ENCODE measurements at places on chromosomes 3 and 15.

- DNase-seq = no peak
These were observed 16.7 kb downstream of the MEIS2 start for GRCh38 chr15:37083610-37084009.

DNA sequence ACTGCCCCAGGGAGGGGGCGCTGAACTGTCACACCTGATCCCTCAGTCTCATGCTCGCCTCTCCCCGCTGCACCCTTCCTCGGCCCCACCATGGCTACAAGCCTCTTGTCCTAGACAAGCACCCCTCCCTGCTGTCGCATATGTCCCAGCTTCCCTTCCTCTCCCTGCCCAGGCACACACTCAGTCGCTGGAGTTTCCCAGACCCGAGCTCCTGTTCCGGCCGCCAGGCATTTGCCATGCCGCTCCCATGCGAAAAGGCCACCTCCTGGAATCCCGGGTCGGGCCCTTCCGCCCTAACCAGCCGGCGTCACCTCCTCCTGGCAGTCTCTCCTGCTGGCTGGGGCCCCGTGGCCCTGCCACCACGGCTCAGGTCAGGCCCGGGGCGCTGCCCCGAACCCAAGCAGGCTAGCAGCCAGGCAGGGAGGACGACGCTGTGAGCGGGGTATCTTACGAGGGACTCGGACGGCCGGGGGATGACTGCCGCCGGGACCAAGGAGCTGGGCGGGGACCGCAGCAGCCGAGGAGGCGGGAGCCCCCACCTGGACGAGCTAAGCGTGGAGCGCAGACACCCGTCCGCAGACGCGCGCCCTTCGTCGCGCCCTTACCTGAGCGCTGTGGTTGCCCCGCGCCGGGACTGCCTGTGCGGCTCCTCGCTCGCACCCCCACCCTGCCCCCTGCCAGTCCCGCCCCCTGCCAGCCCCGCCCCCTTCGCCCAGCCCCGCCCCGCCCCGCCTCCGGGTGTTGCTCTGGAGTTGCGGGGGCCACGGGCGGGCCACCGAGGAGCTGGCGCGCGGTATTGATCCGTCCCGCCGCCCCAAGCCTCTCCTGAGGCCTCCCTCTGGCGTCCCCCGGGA lies at the start of gene ALS2CL:
TSS of gene ALS2CL (minus strand) at position 642 of the 854 bp plus-strand sequence. CDS start 4,239 bp downstream, outside the sequence.
- peak; percentile 49 for DNase-seq

DNA sequence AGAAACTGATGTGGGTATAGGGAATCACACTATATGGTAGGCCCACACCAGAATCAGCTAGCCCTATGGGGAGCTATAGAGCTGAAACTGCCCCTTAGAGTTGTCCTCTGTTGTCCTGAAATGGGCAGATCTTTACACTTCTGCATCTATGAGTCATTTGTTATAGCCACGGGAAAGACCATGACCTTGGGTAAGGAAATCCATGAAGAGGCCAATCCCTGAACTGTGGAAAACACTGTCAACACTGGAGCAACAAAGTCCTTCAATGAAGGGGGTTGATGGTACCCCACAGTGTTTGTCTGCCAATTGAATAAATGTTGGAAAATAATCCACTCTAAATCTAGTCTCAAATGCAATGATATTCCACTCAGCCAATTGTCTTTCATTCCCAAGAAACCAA lies 5.2 kb upstream of the CD200R1 start:
- no peak for DNase-seq

DNA sequence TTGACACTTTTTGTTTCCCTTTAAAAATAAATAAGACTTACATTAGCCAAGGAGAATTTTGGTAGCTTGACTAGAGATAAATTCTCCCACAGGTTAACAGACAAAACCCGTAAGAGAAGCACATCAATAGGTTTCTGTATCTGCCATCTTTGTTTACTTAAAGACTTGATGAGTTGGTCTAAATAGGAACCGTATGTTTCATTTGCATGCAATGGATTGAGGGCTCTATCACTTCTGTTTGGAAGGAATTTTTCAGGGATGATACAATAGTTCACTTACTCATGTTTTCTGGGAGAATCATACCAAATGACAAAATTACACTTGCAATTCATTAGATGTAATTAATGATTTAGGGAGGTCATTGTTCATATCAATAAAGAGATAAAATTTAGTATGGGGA lies 631.5 kb upstream of the NR2F2 start:
- DNase-seq = no peak

GRCh38 chr3:133734305-133734704 lies 11.9 kb upstream of the TF start:
- DNase-seq = no peak

GRCh38 chr3:127953091-127954035 lies 38.3 kb downstream of the KBTBD12 start:
- no peak for DNase-seq

DNA sequence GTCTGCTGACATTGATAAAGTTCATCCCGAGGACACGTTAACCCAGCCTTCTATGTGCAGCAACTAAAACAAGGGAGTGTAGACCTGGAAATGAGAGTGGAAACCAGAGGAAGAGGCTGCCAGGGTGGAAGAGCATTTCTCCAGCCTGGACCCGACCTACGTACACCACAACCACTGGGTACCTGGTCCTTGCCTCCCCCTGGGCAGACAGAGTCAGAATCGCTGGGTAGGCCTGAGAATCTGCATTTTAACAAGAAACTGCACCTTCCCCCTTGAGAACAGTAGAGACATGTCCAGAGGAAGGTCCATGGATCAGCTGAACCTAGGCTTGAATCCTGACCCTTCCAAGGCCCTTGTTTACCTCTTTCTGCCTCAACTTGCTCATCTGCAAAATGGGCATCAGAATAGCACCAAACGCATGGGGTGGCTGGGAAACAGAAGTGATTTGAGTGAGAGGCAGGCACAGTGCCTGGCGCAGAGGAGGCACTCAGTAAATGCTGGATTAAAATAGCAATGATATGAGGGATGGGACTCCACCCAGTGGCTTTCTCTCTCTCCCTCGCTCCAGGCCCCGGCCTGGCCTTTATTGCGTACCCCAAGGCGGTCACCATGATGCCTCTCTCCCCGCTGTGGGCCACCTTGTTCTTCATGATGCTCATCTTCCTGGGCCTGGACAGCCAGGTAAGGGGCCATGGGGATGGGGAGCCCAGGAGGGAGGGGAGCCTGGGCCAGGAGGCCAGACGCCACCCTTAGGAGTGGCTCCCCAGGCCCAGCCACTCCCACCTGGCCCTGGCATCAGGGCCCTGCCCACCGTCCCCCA lies 66.9 kb upstream of the SLC6A1 start:
- no peak for DNase-seq

DNA sequence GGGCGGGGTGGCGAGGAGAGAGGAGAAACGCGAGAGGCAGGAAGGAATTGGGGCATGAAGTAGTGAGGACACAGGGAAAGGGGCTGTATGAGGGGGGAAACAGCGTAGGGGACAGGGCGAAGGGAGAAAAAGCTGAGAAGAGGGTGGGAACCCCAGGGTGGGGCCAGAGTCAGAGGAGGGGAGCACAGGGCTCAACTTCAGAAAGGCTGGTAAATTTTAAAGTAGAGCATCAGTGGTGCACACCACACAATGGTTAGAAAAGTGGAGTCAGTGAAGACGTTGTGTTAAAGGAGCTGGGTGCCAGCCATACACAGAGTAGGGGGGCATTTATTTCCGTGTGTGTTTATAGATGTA lies 3.0 kb upstream of the RPP25 start:
- no peak for DNase-seq

- no peak for DNase-seq
These were observed 497.8 kb downstream of the NAALADL2 start for GRCh38 chr3:175356899-175357324.

DNA sequence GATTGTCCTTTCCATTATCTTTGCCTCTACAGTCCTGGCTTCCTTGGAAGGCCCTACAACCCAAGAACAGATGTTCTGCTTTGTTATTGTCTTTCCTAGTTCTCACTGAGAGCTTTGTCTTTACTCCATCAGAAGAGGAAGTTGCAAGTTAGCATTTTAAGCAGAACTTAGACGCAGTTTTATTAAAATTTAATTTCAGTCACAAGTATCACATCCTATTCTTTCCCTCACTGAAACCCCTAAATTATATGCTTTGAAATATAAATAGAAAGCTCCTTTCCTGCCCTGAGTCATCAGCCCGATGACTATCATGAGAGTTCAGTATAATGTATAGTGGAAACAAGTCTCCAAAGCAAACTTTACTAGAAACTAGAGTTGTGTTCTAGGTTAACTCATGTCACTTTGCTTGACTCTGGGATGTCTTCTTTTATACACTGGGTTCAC lies 291.2 kb upstream of the RBMS3 start:
- no peak for DNase-seq

DNA sequence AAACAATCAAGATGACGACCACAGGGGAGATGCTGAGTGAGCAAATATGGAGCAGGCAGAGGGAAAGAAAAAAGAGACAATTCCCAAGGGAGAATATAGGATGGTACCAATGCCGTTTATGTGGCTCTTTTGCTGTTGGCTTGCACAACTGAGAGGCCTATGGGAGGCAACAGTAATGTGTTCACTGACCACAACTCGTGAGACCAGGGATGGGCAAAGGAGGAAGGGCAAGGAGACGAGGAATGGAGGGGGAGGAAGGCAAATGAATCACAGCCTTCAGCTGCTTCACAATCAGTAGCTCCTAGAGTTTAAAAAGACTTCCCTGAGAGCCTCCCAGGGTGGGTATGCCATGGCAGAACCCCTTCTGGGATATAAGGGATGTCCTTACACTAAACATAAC lies 131.5 kb downstream of the SLC9A9 start:
- DNase-seq = no peak

GRCh38 chr15:61130950-61131942 lies 97.9 kb downstream of the RORA start:
- no peak for DNase-seq

GRCh38 chr3:187848401-187848800 lies 103.1 kb upstream of the BCL6 start:
- DNase-seq = no peak

DNA sequence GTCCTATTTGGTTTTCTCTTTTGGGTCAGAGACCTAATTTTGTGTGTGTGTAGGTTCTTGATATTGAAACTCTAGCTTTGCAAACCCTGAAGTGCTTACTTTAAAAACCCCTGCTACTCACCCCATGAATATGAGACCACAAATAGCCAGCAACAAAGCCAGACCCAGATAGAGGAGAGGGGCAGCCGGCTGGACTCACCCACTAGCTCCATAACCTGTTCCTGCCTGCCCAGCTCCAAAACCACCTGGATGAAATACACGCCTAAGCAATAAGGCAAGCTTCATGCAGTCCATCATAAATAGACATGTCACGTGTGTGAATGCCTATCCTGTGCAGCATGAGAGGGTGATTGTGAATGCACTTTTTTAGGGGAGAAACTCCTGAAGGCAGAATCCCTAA lies 3.7 kb upstream of the TXNRD3 start:
- no peak for DNase-seq

- DNase-seq = no peak
These were observed 150.9 kb downstream of the FMN1 start for GRCh38 chr15:33043636-33044035.

DNA sequence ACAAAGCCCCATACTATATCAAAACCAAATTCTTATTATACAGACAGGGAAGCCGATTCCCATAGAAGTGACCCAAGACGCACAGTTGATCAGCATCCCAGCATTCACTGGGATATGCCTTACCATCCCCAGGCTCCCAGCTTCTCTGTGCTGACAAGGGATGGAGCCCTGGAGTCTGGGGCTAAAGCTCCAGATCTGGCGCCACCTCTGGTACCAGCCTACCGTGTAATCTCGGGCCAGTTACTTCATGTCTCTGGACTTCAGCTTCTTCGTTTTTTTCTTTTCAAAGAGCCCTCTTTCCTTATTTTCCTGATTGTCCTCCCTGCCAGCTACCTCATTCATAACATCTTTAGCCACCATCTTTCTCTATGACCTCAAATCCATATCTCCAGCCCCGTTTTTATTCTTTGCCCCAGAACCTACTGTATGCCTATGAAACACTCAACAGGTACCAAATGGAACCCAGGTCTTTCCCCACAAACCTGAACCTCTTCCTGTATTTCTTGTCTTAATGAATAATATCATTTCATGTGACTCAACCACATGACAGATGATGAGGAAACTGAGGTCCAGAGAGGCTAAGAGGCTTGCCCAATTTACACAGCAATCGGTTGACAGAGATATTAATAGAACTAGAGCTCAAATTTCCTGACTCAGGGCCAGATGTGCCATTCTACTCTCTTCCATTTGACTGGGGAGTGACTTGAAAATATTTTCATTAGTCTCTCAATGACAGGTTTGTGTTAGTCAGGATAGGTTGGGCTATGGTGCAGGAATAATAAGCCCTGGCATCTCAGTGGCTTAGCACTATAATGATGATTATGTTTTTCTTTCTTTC lies 85.4 kb upstream of the TLE3 start:
- no peak for DNase-seq

- no peak for DNase-seq
These were observed 315.2 kb upstream of the ROBO2 start for GRCh38 chr3:76724706-76725105.

DNA sequence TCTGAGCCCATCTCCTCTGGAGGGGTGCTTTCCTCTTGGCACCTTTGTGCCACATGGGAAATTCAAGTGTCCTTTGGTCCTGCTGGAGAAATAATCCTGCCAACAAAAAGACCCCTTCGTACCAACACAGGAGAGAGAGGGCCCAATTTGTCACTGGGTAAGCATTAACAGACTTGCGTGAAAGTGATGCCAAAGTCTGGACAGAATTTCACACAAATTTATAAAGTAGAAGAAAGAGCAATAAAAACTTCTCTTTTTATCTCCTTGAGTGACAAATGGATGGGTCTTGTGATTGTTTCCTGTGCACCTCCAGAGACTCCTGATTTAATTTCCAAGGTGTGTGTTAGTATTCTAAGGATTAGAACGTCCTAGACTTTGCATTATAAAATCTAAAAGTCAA lies 14.9 kb downstream of the DPH3 start:
- DNase-seq = no peak

DNA sequence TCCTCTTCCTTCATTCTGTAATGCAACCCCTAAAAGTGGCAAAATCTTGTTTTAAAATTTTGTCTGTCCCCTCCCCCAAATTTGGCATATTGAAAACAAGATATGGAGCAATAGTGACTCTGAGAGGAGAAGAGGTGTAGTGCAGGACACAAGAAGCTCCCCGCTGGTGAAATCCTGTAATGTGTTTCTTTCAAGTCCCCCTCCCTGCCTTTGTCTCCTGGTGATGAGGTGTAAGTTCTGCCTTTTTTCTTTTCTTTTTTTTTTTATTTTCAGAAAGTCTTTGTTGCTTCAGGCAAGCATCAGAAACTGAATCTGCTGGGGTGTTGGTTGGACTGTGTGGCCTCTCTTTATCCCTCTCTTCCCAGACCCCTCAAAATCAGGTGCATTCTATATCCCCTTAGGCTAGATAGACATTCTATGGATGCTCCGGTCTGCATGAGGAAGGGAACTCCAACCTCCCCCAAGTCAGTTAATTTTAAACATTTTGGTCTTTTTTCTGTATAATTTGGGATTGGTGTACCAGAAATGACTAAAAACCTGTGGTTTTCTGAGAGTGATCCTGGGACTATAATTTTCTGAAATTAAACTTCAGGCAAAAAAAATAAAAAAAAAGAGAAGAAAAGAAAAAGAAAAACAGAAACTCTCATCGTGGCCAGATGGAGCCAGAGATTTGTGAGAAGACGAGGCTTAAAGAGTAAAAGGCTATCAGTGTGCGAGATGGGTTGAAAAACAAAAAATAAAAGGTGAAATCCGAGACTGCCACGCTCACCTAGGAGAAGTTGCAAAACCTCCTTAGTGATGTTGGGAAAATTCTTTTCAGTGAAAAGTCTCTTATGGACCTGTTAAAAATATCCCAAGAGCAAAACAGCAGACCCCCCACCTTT lies 21.4 kb downstream of the ACKR2 start:
- no peak for DNase-seq

GRCh38 chr3:66297260-66297873 lies 76.6 kb downstream of the SLC25A26 start:
- DNase-seq = no peak

Data from stimulated activated CD4-positive, alpha-beta T cell treated with anti-CD3 and anti-CD28 coated beads, Interleukin-1b, Interleukin-23, amount 100 ng/mL, for 1 hour (primary cell).